Lower leg skin (tissue), 4 donors: ENCODE measurements at places on chromosomes 7 and 10. TPM values are rescaled to one million over a fixed set of nuclear protein-coding genes. Genes with fewer than 3 reads are reported as not detected.

- no peak for DNase-seq
These were observed 35.6 kb upstream of the TCF7L2 start for GRCh38 chr10:112914288-112914952.

DNA sequence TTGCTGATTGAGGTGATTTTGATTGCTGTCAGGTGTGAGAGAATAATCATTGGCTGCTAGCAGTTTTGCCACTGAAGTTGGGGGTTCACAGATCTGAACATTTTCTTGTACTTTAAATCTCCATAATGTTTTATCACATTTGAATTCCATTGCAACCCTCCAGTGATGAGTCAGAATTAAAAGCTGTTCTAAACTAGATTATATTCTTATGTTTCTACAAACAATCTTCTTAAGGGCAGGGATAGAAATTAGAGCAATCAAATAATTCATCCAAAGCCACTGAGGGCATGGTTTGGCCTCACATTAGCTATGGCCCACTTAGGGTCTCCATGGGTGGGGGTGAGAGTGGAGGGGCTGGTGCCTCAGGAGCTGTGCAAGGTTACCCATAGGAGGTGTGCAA, 53.0 kb upstream of the RPA3 start:
- no peak for DNase-seq

DNA sequence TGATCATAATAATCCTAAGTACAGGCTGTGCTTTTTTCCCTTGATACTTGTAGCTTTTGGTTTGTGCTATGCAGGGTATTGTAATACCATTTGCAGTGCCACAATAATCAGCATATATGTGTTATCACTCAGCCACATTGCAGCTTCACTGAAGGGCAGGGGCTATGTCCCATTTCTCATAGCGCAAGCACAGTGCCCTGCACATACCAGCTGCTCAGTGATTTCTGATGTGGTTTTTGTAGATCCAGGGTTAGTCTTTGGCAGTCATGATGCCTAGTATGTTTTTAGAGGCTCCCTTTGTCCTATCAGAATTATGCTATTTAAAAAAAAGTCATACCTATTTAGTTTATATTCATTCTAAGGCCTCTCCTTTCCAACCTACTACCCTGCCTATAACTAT, 25.8 kb downstream of the MET start:
- DNase-seq = no peak

GRCh38 chr7:45068236-45069023, 20.3 kb downstream of the NACAD start:
- DNase-seq = no peak

- no peak for DNase-seq
These were observed 139.2 kb downstream of the ELMO1 start for GRCh38 chr7:37309493-37309892.

DNA sequence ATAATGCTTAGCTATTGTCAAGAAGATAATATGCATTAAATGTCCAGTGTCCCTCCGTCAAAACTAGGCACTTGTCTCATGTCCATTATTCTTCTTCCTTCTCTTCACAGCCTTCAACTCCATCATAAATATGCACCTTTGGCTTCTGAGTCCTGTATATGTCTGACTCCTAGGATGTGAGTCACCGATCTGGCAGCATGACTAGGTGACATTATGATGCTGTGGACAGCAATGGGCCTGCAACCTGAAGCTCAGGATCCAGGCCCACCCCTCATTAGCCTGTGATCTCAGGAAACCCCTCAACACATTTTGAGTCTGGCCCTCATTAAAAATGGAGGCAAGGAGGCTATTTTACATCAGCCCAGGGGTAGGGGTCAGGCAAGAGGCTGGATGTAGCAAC, 362.5 kb upstream of the ZMIZ1 start:
- no peak for DNase-seq

DNA sequence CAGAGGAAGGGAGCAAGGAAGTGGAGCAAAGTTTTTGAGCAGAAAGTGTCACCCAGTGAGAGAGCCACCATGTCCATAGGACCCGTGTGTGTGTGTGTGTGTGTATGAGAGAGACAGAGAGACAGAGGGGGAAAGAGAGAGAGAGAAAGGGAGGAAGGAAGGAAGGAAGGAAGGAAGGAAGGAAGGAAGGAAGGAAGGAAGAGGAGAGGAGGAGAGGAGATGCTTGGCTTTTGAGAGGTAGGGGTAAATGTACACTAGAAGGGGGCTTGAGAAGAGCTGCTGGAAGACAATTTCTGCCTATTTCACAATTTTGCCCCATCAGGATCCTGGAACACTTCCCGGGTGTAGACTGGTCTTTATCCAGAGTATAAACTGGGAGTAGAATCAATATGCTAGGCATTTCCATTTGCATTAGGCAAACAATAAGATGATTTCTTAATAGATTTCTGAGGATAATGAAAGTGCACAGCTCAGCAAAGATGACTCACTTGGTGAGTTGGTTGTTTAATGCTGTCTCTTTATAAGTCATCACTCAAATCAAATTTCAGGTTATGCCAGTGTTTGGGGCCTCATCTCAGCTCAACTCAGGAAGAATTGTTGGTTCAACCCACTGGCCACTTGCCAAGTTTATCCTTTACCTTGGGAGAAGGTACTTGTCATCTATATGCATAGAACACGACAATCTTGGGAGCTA, 70.0 kb upstream of the FAM13C start:
- DNase-seq = no peak

CHST15 gene
- total RNA-seq = 29.8 TPM

- DNase-seq = no peak
These were observed 311.2 kb downstream of the RNLS start for GRCh38 chr10:88271761-88272543.

C10orf67 gene
- 1.3 TPM for total RNA-seq

SORBS1 gene
- 53.1 TPM for total RNA-seq

- DNase-seq = no peak
These were observed 9.3 kb downstream of the YKT6 start for GRCh38 chr7:44210107-44210506.

DNA sequence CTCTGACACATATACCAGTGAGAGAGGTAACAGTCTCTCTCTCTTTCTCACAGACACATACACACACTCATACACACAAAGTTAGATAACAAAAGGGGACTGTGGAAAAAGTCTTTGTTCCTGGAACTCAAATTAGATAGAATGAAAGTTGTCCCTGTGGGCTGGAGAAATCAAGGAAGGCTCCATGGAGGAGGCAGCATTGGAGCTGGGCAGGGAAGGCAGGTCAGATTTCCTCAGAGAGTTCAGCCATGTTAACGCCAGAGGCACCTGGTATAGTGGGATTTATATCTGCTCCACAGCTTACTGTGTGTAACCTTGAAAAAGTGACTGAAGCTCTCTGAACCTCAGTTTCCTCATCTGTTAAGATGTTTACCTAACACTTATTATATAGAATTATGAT, 38.7 kb downstream of the LDB3 start:
- DNase-seq = no peak

DNA sequence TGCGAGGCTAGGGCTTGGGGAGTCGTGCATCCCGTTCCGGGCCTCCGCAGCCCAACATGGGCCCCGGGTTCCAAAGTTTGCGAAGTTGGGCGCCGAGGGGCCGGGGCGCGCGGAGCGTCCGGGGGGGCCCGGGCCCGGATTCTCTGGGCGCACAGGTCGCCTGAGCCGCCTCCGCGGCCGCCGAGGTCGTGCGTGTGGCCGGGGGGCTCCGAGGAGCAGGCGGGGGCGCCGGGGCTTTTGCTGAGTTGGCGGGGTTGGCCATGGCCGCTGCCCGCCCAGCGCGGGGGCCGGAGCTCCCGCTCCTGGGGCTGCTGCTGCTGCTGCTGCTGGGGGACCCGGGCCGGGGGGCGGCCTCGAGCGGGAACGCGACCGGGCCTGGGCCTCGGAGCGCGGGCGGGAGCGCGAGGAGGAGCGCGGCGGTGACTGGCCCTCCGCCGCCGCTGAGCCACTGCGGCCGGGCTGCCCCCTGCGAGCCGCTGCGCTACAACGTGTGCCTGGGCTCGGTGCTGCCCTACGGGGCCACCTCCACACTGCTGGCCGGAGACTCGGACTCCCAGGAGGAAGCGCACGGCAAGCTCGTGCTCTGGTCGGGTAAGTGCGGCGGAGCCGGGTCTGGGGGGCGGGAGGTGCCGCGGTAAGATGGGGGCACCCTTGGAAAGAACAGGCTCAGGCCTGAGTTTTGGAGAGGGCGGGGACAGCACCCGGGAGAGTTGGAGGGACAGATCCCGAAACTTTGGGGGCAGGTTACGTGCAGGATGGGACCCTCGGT, 643 bp downstream of the SMO start:
- no peak for DNase-seq

LGI1 gene
- 2.8 TPM for total RNA-seq

- no peak for DNase-seq
These were observed 92.9 kb downstream of the CPED1 start for GRCh38 chr7:121081327-121081936.

DNA sequence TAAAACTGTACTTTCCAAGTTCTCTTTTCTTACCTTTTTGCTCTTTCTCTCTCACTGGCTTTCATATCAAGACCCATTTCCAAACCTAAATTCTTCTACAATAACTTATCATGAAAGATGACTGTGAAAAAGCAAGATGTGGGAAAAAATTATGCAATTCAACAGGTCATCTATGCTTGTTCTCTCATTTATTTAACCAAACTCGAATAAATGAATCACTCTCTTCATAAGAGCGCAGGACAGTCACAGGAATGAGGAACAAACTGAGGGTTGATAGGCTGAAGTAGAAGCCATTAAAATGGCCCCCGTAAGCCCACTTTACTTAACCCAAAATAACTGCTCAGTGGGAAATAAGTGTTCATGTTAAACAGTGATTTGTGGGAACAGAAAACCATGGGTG, 1289.7 kb upstream of the SORCS1 start:
- DNase-seq = no peak

TFR2 gene
- 3.4 TPM for total RNA-seq

DNA sequence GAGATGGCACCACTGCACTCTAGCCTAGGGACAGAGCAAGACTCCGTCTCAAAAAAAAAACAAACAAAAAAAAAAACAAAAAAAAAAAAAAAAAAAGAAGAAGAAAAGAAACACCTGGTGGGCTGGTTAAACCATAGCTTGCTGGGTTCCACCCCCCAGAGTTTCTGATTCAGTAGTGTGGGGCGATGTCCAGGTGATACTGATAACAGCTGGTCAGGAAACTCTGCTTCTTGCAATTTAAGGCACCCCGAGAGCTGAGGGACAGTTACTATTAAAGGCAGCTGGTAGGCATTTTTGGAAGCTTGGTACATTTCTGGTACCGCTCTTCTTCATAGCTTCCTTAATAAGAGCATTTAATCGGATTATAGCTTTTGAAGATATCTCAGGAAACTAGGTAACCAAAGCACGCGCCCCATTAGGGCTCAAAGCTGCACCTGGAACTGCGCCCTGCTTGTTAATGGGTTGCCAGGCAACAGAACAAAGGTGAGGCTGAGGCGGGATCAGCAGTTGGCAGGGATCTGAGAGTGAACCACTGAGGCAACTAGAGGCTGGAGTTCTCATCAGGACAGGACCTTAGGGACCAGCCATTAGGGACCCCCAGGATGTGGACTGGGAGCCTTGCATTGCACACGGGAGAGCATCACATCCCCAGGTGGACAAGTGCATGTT, 6.5 kb upstream of the SDK1 start:
- no peak for DNase-seq

TMEM213 gene
- total RNA-seq = 3.8 TPM

GRCh38 chr10:12533723-12534122, 184.4 kb downstream of the CAMK1D start:
- peak; percentile 4 for DNase-seq

SKIDA1 gene
- 1.4 TPM for total RNA-seq

- no peak for DNase-seq
These were observed 395.1 kb upstream of the GALNT17 start for GRCh38 chr7:70736715-70737460.

GRCh38 chr7:43328785-43329380, 216.4 kb downstream of the HECW1 start:
- no peak for DNase-seq

DNA sequence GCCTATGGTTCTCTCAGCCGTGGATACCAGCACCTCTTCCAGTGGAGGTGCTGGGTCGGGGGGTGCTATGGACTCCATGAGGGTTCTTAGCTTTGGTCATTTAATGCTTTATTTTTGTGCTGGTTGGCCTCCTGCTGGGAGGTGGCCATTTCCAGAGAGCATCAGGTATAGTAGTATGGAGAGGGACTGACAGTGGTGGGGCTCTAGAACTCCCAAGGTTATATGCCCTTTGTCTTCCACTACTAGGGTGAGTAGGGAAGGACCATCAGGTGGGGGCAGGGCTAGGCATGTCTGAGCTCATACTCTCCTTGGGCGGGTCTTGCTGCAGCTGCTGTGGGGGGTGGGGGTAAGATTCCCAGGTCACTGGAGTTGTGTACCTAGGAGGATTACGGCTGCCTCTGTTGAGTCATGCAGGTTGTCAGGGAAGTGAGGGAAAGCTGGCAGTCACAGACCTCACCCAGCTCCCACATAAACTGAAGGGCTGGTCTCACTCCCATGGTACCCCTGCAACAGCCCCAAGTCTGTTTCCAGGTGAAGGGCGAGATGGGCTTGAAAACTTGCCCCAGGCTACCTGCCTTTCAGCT, 763.2 kb upstream of the LRRTM3 start:
- DNase-seq = no peak

DNA sequence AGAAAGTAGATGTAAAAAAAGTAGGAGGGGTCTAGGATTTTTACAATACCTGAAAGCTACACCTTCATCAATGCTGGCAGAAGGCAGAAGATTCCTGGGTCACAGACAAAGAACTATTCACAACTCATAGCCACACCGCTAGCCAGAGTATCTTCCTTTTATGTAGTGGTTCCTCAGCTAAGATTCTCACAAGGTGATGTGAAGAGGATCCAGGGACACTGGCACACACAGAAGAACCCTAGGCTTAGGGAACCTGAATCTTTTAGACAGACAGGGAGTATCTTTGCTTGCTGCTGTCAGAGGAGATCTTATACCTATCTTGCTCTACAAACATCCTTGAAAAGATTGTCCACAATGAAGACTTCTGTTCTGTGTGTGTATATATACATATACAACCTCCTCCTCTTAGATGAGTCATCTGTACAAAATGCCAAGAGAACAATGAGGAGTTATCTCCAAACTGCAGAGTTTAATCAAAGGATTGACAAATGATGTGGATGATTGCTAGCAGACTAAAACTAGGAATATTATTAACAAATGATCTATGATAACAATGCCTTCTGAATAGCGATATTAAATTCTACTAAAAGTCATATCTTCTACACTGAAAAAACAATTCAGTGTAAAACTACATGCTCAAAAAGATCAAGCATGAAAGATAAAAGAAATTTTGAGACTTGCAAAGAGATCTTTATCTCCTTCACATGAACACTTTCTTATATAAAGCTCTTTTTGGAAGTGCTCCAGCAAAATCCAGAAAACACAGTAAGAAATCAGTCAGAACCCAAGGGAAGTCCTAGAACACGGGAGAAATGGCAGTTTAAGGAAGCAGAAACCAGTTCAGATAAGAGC, 409.3 kb downstream of the PARD3 start:
- DNase-seq = no peak
